ENCODE measurements at places on chromosomes 4 and X.

- no peak for DNase-seq
These were observed 20.1 kb upstream of the AP1S2 start for GRCh38 chrX:15874672-15875071.

GRCh38 chr4:32032136-32032672, 1312.0 kb downstream of the PCDH7 start:
- DNase-seq, result no peak

- no peak for DNase-seq
These were observed 45.0 kb downstream of the SNX25 start for GRCh38 chr4:185254434-185254833.

- no peak for DNase-seq
These were observed 33.1 kb downstream of the ENPEP start for GRCh38 chr4:110508827-110509710.

- no peak for DNase-seq
These were observed 62.5 kb downstream of the RGS12 start for GRCh38 chr4:3355266-3355748.

DNA sequence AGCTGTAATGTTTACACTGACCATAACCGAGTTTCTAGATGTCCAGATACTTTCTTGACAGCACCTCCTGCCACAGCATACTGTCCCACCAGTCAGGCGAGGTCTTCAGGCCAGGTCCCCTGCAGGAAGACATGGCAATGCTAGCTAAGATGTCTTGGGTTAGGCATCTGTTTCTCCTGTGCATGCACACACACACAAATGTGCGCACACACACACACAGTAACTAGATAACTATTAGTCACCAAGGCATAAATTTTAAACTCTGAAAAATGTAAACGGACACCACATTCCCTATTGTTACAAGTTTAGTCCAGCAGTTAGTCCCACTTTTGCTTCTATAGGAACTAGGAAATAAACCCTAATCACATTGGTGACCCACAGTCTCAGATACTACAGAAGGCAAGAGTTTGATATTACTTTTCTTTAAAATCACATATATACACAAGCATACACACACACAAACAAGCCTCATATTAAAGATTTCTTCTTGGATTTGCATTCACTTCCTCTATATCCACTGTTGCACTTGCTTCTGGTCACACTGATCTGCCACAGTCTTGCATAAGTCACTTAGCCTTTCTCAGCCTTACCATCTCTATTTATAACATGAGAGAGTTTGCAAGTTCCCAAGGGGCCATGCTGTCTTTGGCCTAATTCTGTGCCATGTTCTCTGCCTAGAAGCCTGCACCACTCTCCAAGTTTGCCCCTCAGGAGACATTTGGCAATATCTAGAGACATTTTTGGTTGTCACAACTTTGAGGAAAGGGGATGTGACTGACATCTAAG, 32.2 kb downstream of the IL21 start:
- no peak for DNase-seq

DNA sequence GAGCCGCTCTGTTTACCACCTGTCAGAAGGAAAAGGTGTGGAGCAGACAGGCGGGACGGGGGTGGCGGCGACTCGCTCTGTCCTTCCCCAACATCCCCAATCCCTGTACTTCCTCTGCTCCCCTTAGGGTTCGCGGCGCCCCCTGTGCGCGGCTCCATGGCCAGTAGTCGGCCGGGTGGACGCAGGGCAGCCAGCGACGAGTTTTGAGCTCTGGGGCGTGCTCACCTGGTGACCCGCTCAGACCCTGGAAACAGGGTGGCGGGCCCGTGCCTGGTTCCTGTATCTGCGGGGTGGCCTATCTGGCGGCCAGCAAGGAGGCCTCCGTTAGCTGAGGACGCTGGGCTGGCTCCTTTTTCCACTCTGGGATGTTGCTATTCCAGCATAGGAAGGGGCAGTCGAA, 5.4 kb upstream of the MAGIX start:
- DNase-seq, result no peak

GRCh38 chr4:72513227-72513626, 55.8 kb downstream of the ADAMTS3 start:
- no peak for DNase-seq

- no peak for DNase-seq
These were observed 25.7 kb downstream of the TACC3 start for GRCh38 chr4:1746919-1747602.

GRCh38 chr4:174422893-174423256, 99.4 kb downstream of the HPGD start:
- no peak for DNase-seq

DNA sequence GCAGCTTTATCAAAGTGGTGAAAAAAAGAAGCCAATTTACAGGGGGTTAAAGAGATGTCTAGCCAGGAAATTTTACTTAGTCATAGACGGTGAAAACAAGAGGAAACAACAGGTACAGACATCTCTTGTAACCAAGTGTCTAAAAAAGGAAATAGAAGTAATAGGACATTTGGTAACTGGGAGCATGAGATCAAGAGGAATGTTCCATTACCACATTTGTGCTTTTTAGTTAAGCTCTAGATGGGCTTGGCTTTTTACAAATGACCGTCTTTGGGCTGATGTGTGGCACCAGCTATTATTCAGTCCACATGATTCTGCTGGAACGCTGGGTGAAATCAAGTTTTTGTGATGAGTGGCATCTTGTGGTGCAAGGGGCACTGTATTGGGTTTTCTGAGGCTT, 179.5 kb downstream of the SMIM20 start:
- DNase-seq, result no peak

DNA sequence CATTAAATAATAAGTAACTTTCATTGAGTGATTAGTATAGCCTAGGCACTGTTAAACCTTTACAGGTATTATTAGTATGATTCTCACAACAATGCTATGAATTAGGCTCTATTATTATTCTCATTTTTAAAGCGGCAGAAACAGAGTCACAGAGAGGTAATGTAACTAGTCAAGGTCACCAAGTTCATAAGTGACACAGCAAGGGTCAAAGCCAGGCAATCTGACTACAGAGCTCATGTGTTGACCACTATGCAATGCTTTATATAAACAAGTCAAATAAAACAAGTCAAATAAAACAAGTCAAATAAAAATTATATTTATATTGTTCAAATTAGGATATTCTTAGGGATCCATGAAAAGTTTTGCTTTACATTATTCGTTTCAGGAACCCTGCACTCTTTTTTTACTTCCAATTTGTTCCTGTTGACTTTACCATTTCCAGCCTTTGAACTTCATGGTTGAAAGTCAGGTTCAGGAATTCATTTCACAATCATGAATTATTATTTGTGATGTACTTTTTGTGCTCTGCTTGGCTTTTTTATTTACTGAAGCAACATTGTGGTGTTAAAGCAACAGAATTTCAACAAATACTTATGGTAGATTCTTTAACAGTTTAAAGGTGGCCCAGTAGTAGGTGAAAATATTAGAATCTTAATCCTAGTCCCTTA, 18.0 kb upstream of the ZC4H2 start:
- no peak for DNase-seq

- no peak for DNase-seq
These were observed 145.1 kb downstream of the NHS start for GRCh38 chrX:17520016-17520615.

- no peak for DNase-seq
These were observed 1.2 kb downstream of the ENPP6 start for GRCh38 chr4:184216515-184216914.

DNA sequence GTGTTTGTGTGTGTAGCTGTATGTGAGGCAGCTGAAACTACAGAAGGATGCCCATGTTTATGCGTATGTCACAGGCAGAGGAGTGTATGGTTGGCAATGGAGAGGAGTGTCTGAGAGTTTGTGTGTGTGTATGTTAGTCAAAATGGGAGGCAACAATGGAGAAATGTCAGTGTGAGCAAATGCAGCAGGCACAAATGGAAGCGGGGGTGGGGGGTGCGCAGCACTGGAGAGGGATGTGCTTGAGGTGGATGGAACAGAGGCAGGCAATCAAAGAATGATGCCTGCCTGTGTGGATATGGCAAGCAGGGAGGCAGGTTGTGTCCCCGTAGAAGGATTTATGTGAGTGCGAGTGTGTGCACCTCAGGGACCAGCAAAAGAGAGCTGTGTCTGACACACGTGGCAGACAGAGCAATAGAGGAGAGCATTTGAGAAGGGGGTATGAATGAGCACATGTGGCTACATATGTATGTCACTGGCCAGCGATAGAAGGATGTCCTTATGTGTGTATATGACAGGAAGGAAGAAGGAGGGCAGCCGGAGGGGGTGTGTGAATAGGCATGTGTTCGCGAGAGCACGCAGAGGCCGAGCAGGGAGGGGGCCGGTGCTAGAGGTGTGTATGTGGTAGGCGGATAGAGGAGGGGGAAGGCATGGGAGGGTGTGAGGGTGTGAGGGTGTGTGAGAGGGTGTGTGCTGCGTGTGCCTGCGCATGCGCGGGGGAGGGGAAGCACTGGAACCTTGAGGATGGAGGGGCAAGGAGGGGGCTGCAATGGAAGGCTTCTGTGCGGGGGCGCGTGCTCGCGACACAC, 1.1 kb downstream of the PJA1 start:
- peak; percentile 44 for DNase-seq

GRCh38 chrX:113522814-113523213, 682.2 kb upstream of the AMOT start:
- DNase-seq, result no peak

- no peak for DNase-seq
These were observed 144.6 kb downstream of the AMELX start for GRCh38 chrX:11437642-11438379.

- DNase-seq, result no peak
These were observed 8.4 kb downstream of the CNGA1 start for GRCh38 chr4:48008021-48008596.

DNA sequence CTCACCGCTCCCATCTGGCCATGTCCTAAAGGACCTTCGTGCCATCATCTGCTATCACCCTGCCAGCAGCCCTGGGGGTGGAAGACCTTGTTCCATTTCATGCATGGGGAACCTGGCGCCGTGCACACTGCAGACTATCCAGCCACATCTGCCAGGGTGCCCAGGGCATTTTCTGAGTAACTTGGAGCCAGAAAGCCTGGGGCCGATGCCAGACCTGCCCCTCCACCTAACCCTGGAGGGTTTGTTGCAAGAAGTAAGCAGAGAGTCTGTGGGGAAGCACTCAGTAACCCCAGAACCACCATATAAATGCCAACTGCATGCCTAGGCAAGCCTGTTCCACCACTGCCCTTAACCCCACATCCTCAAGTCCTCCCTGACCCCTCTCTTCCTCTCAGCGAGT, 7.3 kb downstream of the HAUS7 start:
- DNase-seq, result no peak

- DNase-seq, result no peak
These were observed 55.1 kb downstream of the GPR82 start for GRCh38 chrX:41779030-41779564.

- DNase-seq, result no peak
These were observed 87.8 kb downstream of the SPRY1 start for GRCh38 chr4:123484291-123484926.

DNA sequence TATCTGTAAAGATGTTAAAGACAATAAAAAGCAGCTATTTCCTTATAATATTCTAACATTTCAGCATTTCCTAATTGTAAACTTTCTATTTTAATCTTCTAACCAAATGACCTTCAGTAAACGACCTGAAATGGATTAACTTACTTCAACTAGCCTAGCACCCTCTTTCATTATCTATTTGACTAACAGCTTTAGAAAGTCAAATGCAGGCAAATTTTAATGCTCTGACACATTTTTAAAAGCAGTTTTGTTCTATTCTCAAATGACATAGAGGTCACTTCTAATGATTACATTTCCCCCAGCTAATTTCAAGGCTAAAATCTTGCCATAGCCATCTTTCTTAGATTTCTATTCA, 41.9 kb downstream of the SLC7A11 start:
- DNase-seq, result no peak

GRCh38 chr4:129468624-129469023, 372.7 kb downstream of the C4orf33 start:
- no peak for DNase-seq

Data from activated T-cell treated with anti-CD3 and anti-CD28 coated beads for 1 hour (primary cell).